AG04449 (cell line): ENCODE measurements at places on chromosomes 13 and 19.

DNA sequence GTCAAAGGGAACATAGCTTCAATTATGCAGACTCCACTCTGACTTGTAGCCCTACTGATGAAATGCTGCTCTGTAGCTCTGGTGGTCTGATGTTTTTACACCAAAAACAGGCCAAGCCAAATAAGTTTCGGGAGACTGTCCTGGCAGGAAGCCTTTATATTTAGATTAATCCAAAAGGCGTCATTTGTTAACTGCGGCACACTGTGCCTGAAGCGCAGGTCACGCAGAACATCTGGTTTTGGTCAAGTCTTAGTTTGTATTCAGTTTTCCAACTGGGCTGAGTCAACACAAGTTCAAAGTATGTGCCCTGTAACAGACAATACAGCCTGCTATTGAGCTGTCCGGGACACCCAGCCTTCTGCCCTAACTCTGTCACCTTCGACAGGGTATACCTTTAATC, 154.6 kb upstream of the IPO5 start:
- no peak for DNase-seq

- DNase-seq: no peak
Observed at GRCh38 chr13:41302743-41303142, 8.3 kb upstream of the NAA16 start.

DNA sequence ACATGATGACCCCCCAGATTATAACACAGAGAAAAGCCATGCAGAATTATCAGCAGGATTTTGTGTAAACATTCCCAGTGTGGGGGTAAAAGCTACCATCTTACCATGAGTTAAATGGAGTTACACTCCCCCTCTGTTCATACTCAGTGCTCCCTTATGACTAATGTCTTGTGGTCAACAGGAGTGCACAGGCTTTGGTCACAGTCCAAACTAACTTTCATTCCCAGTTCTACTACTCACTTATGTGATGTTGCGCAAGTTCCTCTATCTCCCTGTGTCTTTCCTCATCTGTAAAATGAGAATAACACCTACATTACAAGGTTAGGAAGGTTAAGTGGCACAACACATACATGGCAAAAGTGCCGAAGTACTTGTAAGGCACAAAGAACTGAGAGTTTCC, 277.9 kb downstream of the RBM26 start:
- DNase-seq: no peak

DNA sequence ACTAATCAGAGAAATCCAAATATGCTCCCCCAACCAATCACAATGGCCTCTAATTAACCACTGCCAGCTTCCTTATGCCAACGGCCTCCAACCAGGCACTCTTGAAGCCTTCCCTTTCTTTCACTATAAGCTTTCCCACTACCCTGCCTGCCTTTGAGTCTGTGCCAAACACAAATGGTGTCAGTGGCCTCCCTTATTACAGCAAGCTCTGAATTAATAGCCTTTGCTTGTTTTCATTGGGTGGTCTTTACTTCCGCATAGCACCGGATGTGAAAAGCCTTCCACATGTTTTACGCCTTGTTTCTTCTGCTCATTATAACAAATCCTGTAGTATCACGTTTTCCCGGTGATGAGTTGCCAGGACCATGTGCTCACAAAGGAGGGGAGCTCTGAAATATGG, 1.4 kb upstream of the EDDM13 start:
- no peak for DNase-seq

DNA sequence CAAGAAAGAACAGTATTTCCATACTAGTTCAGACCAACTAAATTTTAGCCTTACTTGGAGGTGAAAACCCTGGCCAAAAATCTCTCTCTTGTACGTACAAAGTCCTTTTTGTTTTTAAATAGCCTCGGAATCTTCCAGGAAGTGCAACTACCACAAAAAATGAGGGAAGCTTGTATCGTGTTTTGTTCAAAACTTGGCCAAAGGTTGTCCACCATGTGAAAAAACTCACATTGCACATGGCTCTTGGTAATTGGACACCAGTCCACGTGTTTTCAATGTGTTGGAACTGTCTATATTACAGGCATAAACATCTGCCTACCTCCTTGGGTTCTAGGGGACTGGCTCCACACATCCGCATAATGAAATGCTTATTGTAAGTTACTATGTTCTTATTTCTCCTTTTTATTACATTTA, 15.2 kb upstream of the STRN4 start:
- no peak for DNase-seq

DNA sequence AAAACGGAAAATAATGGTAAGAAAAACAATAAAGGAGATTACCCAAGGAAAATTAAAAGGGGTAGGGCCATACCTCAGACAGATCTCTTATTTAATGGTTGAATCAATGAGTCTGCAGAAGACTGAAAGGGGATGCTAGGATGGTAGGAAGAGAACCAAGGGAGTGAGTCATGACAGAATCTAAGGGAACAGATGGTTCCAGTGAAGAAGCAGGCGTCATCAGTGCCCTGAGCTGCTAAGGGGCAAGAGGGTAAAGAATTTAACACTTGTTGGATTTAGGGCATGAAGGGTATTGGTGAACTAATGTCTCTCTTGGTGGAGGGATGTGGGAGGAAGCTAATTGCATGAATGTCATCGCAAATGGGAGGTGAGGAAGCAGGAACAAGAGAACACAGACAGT, 329.2 kb upstream of the TSHZ3 start:
- DNase-seq: no peak

DNA sequence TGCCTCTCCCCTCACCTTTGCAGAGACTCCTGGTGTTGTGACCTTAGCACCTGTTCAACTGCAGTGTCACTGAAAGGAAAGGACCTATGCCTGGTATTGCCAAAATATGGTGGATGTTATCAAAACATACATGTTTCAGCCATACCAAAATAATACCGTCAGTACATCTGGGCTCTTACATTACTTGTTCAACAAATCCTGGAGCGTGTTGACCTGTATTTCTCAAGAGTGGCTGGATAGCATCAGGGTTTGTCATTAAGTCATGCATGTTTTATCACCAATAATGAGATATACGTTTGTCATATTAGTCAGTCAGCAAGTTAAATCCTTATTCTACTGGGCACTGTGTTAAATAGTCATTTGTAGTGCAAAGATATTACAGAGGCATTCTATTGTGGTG, 290.8 kb downstream of the SHISA2 start:
- DNase-seq: no peak

DNA sequence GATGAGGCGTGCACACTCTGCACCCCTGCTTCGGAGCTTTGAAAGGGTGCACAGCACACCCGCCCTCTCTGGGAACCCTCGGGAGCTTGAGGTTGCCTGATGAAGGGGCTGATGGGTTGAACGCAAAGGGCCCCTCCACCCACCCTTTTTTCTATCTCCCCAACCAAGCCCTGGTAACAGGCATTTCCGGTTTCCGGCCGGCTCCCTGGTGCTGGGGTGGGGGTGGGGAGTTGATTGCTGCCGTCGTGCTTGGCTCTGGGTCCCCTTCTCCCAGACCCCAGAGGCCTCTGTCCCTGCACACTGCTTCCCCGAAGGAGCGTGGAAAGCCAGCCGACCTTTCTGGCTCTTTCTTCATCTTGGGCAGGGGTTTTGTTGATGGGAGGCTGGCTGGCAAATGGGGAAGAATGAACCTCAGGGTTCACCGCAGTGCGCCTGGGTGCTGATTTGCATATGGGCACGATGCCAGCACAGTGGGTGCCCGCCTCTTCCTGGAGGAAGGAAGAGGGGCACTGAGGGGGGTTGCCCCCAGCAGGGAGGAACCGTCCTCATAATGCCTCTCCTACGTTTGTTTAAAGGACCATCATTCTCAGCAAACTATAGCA, 29.1 kb downstream of the VAV1 start:
- DNase-seq: no peak

DNA sequence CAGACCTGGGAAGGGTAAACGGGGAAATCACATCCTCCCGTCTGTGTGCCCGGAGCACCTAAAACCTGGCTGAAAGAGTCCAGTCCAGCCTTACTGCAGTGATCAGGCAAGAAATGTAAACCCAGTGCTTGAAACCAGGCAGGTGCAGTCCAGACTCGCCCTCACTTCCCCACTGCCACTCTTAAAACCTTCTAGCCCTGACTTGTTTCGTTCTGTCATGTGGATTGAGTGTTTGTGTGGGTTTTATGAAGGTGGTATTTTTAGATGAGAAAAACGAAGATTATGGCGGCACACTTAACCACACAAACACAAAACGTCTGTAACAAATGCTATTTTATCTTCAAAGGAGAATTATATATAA, 839 bp upstream of the CKAP2 start:
- DNase-seq: no peak

- DNase-seq: no peak
Observed at GRCh38 chr19:23698711-23699520, 11.9 kb upstream of the ZNF675 start.

GRCh38 chr19:28886708-28887107, 326.2 kb downstream of the UQCRFS1 start:
- no peak for DNase-seq

GRCh38 chr13:104114101-104114500, 1047.9 kb upstream of the SLC10A2 start:
- no peak for DNase-seq

DNA sequence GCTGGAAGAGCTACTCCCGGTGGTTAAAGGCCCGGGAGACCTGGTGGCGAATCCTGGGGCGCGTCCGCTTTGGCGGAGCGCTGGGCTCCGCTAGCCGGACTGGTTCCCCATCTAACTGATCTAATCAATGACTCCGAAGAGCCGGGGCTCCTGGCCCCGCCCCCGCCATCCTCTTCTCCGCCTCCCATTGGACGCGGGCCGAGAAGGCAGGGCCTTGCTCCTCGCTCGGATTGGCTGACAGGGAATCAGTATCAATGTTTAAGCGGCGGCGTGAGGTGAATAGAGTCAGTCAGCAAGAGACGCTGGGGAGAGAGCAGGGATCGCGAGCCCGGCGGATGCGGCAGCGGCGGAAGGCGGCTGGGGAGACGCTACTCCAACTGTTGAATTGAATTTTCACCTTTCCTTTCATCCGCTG, 1.7 kb upstream of the PCDH17 start:
- DNase-seq: no peak

- no peak for DNase-seq
Observed at GRCh38 chr13:92825938-92826596, 400.5 kb upstream of the GPC6 start.

DNA sequence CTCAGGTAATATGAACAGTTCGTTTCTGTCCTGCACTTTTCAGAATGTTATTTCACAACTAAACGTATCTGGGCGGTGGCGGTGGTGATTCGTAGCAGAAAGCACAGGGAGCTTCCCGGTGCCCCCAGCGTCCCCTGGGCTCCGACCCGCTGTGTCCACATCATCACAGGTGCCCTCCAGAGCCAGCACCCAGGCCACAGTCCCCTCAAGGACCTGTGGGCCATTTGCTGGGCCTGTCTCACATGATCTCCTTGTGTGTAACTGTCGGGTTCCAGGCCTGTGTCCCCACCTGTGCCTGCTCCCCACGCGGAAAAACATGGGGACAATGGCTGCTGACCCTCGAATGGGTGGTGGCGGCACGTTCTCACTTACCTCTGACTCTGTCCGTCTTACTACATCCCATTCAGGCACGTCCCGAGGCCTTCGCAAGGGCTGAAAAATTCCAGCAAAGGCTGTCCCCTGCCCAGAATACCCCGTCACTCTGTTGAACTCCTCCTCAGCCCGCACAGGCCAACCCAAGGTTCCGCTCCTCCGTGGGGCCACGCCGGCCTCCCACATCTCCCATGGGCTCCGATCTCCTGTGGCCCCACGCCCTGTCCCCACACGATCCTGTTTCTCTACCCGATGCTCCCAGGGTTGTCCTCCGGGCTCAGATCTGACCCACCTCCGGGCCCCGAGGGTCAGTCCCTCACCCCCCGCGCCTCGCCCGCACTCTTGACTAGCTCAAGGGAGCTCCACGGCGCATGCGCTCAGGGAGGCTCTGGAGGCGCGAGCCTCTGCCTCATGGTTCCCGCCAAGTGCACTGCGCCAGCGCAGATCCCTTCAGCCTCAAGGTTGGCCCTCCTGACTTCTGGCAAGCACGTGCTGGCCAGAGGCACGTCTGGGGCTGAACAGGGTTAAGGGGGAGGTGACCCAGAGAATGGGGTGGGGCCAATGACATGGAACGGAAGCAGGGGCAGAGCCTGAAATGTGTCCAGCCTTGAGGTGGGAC, 21.2 kb downstream of the DEDD2 start:
- DNase-seq: no peak
